Suprapubic skin (tissue), 4 donors: ENCODE measurements at places on chromosomes 13 and 19. TPM values are rescaled to one million over a fixed set of nuclear protein-coding genes. Genes with fewer than 3 reads are reported as not detected.

ZNF556 gene
- not detected for total RNA-seq

ZNF468 gene
- 18.7 TPM for total RNA-seq

SPINT2 gene
- total RNA-seq, result 465 TPM

ZNF813 gene
- total RNA-seq, result 2.4 TPM

ATP4B gene
- not detected for total RNA-seq

OR7E24 gene
- not detected for total RNA-seq

MAST3 gene
- total RNA-seq, result 15.5 TPM

LRRC63 gene
- not detected for total RNA-seq

GGN gene
- total RNA-seq, result 0.68 TPM

ZNF221 gene
- 2.9 TPM for total RNA-seq

CSNK1A1L gene
- total RNA-seq, result not detected

COL4A2 gene
- total RNA-seq, result 43.0 TPM

ZNF805 gene
- total RNA-seq, result 24.6 TPM

OR7C1 gene
- 11.2 TPM for total RNA-seq

USHBP1 gene
- total RNA-seq, result 1.2 TPM

ZNF814 gene
- 9.1 TPM for total RNA-seq

SLC10A2 gene
- not detected for total RNA-seq

CYP4F12 gene
- 233 TPM for total RNA-seq

IGFL3 gene
- 17.7 TPM for total RNA-seq

BRME1 gene
- 9.6 TPM for total RNA-seq

CIC gene
- 87.6 TPM for total RNA-seq

ZNF665 gene
- 17.0 TPM for total RNA-seq

ZNF99 gene
- 0.08 TPM for total RNA-seq
